Pons (tissue), 1 donor: ENCODE measurements at places on chromosomes 5 and 9.

- DNase-seq = no peak
These were observed 118.9 kb upstream of the NMUR2 start for GRCh38 chr5:152523964-152524363.

DNA sequence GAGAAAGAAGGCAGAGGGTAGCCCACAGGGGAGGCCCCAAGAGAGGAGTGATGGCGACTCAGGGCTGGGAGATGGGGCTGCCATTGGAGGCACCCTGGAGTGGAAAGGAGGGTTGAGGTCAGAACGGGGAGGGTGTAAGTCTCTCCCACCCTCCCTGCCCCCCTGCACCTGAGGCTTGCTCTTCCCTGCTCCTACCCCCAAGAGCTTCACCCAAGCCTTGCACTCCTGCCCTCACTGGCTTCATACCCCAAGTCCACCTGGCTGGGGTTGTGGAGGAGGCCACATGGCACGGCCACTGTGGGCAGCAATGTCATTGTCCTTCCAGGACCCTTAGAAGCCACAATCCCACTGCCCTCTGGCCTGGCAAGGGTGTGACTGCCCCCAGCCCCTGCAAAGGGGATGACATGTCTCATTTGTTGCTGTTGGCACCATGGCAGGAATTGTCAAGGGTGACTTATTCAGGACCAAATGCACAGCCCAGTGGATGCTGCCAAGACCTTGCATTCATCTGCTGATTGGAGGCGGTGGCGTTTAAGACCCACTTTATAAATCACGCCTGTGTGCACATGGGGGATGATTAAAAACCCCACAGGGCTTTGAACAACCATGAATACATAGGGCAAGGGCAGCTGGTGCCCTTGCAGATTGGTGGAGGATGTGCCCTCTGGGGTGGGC lies 47.6 kb upstream of the RNU6ATAC start:
- no peak for DNase-seq

DNA sequence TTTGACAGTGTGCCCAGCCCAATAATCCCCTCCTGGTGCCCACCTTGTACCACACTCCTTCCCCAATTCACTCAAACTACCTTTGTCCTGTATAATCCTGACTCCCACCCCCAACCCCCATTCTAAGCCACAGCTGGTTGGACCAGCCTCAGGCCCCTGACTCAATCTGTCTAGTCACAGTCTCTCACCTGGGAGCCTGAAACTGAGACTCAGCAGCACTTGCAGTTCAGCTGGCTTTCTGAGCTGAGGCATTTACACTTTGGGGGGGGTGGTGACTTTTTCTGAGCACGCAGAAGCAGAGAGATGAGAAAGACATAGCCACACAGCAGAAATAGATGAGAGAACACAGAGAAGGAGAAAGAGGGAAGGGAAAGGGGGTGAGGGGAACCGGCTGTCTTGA lies 247.3 kb downstream of the MAN2A1 start:
- no peak for DNase-seq

- no peak for DNase-seq
These were observed 108.9 kb upstream of the LHFPL2 start for GRCh38 chr5:78757269-78758053.

GRCh38 chr5:159642379-159642778 lies 273.9 kb upstream of the ADRA1B start:
- no peak for DNase-seq

- peak; percentile 93 for DNase-seq
These were observed 6.1 kb downstream of the CCNI2 start for GRCh38 chr5:132753135-132753987.

- DNase-seq = no peak
These were observed 35.5 kb downstream of the POU5F2 start for GRCh38 chr5:93705896-93706295.
